ENCODE measurements at places on chromosomes 1 and 21. TPM values are rescaled to one million over a fixed set of nuclear protein-coding genes. Genes with fewer than 3 reads are reported as not detected.

CELA2B gene
- not detected for total RNA-seq

SPATA1 gene
- total RNA-seq, result 0.61 TPM

SELE gene
- total RNA-seq, result not detected

SLC26A9 gene
- total RNA-seq, result not detected

FCRLB gene
- total RNA-seq, result not detected

LY9 gene
- total RNA-seq, result not detected

C1orf21 gene
- 36.4 TPM for total RNA-seq

GRCh38 chr21:30958741-30959140 lies 77.4 kb upstream of the KRTAP11-1 start:
- DNase-seq, result no peak

- no peak for DNase-seq
Observed at GRCh38 chr1:169456029-169456428, 28.8 kb upstream of the CCDC181 start.

DNA sequence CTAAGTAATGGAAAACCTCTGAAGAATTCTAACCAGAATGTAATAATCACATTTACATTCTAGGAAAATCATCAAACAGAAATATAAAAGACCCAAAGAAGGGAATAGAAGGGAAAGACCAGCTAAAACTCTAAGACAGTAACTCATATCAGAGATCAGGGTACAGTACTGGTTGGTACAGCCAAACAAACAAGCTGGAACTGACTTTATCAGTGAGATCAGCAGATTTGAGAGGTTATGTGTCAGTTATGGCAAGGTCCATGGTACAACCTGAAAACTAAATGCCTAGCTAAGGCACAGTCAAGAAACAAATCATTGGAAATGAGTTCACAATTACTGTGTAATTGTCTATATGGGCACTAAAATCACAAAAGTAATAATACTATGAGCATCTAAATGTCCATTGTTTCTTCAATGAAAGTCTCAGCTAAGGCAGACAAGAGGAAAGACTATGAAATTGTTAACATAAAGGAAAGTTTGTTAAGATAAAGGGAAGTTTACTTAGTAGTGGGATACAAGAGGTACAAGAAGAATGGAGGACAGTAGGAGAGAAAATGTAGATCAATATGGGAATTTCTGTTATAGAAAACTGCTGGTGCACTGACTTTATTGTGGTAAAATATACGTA lies 75.8 kb downstream of the TRIM33 start:
- DNase-seq, result no peak

DNA sequence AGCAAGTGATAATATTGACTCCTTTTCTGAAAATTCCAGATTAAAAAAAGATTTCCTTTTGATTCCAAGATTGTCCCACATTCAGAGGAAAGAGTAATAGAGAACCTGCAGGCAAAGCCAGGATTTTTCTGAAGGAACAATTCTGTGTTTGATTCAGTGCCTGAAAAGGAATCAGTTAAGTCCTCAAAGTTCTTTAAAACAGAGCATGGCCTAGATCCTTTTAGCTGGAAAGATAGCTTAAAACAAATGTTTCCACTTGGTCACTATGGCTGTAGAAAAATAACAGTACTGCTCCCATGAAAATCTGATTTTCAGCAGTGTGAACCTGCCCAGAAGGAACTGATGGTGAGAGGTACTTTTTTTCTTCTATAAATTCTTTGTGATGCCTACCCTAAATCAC lies 41.8 kb downstream of the HS2ST1 start:
- no peak for DNase-seq

DNA sequence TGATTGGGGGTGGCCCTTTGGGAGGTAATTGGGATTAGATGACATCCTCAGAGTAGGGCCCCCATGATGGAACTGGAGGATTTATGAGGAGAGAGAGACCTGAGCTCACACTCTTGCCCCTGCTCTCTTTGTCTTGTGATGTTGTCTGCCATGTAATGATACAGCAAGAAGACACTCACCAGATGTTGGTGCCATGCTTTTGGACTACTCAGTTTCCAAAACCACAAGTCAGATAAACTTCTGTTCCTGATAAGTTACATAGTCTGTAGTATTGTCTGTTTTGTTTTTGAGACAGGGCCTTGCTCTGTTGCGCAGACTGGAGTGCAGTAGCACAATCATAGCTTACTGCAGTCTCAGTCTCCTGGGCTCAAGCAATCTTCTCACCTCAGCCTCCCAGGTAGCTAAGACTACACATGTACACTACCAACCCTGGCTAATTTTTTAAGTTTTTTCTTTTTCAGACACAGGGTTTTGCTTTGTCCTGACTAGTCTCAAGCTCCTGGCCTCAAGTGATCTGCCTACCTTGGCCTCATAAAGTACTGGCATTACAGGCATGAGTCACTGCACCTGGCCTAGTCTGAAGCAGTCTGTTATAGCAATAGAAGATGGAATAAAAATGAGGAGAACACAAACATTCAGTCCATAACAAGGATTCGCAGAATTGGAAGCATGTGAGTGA lies 115.0 kb upstream of the GALNT2 start:
- DNase-seq, result no peak

- DNase-seq, result no peak
Observed at GRCh38 chr1:47244339-47244862, 12.4 kb upstream of the TAL1 start.

GRCh38 chr1:226658546-226659125 lies 80.4 kb downstream of the ITPKB start:
- no peak for DNase-seq

DNA sequence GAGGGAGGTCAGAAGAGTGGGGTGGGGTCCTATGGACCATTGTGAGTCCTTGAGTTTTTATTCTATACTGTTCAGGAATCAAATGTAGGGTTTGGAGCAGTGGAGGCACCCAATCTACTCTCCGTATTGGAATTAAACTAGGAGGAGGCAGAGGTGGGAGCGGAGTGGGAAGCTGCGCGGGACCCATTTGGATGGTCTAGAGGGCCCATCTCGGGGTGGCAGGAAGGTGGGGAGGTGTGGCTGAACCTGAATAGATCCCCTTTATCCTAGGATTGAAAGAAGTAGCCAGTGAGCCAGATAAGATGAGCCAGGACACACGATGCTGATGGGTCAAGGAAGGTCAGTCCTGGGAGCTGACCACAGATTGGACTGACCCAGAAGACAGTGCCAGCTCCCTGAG lies 325.8 kb downstream of the AJAP1 start:
- no peak for DNase-seq

DNA sequence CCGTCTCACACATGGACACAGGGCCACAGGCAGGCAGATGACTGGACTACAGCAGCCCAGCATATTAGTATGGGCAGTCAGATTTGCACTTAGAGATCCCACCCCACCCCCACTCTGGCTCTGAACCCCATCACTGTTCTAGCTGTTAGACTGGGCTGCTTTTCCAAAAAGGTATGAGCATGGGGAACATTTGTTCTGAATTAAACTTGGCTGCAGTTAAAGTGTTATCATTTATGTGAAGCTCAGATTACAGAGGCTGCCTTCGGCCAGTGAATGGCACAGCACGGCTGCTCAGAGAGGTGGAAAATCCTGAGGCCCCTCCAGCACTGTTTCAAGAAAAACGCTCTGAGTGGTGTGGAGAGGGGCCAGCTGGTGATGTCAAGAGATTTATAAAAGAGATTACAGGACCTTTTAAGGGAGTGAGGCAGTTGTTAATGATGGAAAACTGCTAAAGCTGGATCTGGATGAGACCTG lies 6.9 kb upstream of the NOS1AP start:
- DNase-seq, result no peak

DNA sequence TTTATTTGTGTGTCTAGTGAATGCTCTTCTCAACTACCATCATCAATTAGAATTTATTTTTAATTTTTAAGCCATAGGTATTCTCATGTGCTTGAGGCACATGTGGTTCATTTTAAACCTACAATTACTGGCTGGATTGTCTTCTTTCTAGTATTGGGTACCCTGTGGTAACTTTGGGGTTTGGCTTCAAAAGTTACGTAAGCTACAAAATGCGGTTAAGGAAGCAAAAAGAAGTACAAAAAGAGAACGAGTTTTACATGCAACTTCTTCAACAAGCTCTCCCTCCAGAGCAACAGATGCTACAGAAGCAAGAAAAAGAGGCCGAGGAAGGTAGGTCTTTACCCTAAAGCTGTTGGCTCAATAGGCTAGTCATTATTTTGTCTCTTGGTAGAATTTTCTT lies 25.8 kb downstream of the MACO1 start:
- DNase-seq, result no peak

- no peak for DNase-seq
Observed at GRCh38 chr1:218945050-218945449, 228.6 kb upstream of the LYPLAL1 start.

- no peak for DNase-seq
Observed at GRCh38 chr1:9400425-9401079, 107.9 kb downstream of the SPSB1 start.

DNA sequence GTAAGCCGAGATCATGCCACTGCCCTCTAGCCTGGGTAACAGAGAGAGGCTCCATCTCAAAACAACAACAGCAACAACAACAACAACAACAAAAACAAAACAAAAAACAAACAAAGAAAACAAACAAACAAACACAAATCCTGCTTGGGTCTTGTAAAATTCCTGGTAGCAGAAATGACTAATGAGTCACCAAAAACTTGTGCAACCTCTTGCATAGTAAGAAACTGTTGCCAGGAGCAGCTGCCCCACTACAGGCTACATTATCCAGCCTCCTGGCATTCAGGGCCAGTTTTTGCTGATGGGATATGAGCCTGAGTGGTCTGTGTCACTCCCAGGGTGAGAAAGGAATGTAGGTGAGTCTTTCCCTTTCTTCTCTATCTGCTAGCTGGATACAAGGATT lies 245.4 kb downstream of the TNR start:
- no peak for DNase-seq

- no peak for DNase-seq
Observed at GRCh38 chr1:201461645-201462441, 7.1 kb downstream of the PHLDA3 start.

DNA sequence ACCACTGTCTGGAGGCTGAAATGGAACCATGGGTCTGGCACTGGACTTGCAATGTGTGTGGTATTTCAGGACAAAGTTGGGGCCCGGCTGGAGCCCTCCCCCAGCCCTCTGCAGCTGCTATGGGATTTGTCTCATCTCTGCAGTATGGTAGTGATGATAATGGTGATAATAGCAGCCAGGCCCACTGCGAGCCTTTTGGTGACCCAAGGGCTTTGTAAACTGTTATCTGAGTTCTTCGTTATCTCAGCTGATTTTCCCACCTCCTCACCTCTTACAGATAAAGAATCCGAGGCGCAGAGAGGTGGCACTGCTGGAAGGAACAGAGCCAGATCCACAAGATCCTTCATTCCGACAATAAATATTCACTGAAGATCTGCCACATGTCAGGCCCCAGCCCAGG lies 11.7 kb upstream of the WNT4 start:
- DNase-seq, result no peak
